NCI-H2081 (cell line): ENCODE measurements at places on chromosomes 5 and 9.

DNA sequence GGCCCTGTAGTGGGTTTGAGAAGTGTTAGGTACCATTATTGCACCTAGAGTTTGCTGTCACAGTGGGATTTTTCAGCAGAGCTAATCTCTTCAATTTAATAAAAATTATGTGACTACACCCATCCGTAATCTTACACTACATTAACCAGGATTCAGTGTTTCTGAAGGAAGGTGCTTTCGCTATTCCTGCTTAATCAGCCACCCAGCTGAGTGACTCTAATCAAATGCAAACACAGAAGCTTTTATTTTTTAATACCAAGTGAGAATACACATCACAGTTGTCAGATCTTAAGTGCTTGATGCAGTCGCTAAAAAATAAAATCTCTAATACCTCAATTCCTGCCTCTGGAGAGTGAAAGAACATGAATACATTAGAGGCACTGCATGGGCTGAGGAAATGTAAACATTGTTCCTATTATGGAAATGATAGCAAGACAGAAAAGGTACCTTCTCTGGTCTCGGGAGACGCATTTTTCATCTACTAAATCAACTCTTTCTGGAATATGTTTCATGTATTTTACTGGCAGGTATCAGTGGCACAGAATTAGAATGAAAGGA lies 125.7 kb downstream of the SEMA6A start:
- DNase-seq = peak; percentile 61

DNA sequence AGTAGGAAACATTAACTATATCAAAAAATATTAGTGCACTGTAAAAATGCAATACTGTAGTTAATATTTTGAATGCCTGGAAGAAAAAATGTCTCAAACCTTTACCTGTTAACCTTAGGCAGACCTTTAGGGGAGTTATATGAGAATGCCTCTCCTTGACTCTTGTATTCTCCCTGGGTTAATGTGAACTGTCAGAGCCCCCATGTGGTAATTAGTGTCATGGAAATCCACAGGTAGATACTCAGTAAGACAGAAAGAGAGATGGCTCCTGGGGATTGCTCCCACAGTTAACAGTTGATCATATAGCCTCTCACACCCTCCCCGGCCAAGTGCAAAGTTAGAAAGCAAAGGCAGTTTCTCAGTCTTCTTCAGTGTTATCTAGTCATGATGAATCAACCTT lies 742.8 kb downstream of the NR2F1-AS1 start:
- DNase-seq = no peak

DNA sequence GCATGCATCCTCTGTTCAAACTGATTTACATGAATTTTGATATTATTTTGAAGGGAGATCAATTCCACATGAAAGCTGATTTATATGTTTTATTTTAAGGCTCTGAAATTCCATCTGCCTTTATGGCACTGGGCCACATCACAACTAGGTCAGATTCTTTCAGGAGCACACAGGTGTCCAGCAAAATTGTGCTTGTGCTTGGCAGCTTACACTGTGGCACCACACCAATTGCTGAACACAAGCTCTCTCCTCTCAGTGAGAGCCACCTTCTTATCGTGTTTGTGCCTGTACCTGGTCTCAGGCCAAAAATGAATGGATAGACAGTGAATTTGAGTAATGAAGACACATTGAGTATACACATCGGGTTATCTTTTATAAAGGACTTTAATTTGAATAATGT lies 200.4 kb downstream of the CDH10 start:
- DNase-seq = peak; percentile 43

GRCh38 chr9:78234810-78235209 lies 1.1 kb upstream of the CEP78 start:
- DNase-seq = no peak

DNA sequence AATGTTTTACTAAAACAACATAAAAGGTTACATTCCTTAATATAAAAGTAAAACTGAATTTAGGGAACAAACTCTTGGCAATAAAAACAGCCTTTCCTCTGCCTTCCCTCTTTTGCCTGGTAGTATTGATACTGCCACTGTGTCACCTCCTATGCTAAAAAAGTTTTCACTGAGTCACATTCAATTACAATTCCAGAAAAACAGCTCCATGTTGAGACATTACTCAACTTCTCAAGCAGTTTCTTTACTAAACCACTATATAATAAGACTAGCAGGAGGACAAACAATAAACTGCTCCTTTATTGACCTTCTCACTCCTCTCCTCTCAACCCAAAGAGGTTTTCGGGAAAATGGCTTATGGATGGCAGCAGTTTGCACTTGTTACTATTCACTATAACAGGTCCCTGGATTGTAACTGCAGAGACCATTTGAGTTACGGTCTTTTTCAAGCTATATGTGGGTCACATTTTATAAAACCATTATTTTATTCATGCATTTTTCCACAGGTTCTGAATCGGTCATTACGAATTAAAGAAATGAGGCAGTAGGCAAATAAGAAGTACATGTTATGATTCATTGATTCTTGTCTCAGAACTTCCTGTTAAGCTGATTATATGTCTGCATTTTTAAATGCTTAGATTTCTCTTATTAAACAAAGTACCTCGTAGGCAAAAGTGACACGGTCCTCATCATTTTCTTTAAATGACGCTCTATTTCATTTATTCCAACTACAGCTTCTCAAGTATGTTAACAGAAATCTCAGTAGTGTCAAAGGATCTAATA lies 2.1 kb downstream of the ZDHHC21 start:
- DNase-seq = peak; percentile 18

- no peak for DNase-seq
These were observed 2.8 kb upstream of the RICTOR start for GRCh38 chr5:39076757-39077728.

DNA sequence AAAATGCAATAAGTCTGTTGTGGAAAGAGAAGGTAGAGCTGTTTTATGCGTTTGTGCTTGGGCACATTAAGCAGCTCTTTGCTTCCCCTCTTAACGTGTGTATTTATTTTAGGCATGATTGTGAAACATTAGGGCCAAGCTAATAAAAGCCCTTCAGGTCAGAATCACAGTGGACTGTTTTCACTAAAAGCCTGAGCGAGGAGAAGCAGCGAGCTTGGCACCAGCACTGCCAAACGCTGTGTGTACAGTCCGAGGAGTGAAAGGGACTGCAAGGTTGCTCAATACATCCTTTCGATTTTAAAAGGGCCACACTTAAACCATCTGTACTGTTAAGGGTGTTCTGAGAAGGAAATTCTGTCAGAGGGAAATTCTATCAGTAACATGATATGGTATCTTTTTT lies 107.2 kb upstream of the CKMT2 start:
- DNase-seq = peak; percentile 0

DNA sequence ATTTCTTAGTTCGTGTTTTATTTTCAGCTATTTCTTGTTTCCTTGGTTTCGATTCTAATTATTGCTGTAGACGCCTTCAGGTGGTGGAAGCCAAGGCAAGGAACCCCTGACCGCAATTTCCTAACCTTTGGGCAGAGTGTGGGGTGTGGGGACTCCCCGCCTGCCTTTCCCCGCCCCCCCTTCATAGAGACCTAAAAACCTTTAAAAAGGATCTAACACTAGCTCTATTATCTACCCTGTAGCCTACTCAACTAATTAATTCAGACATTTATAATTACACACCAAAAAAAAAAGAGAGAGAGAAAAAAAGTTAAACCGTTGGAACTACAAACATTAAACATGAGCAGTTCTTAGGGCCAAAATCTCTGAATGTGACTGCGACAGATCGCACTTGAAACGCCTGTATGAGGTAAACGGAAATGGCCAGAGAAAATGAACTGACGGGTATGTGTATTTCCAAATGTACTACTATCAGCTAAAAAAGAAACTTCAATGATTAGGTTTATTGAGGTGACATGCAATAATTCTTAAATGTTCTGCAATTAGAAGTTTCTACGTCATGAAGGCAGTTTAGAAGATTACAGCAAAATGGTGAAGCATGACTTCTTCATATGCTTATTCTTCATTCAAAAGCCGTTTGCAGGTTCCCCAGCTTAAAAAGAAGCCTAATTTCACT lies 19.0 kb upstream of the FER start:
- no peak for DNase-seq

GRCh38 chr9:88462191-88462590 lies 72.8 kb upstream of the NXNL2 start:
- DNase-seq = no peak

DNA sequence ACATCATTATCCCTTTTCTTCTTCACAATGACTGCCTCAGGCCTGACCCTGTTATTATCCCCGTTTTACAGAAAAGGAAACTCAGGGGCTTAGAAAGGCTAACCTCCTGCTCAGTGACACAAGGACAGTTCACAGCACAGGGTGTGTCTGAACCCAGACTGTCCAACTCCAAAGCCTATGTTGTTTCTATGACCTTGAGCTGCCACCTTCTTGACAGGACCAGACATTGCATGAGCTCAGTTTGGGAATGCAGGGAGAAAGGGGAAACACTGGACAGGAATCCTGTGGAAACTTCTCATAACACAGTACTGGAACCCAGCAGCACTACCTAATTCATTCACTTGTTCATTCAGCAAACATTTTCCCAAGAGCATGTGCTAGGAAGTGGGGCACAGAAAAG lies 472.8 kb downstream of the CDK5RAP2 start:
- no peak for DNase-seq

GRCh38 chr9:16356196-16356765 lies 514.2 kb downstream of the BNC2 start:
- no peak for DNase-seq

DNA sequence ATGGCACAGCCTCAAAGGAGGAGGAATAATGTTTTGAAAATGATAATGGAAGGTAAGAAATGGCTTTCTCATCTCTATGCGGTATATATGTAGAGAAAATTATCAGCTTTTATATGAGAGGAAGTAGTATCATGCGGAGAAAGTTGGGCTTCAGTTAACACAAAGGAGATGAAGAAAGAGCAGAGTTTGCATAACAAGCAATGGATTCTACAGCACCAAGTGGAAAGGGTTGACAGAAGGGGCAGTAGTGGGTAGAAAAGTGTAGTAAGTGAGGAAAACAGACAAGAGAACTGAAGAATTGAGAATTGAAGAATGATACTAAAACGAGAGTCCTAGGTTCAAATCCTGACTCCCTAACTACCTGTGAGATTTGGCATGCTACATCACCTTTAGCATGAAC lies 51.0 kb downstream of the GNG10 start:
- no peak for DNase-seq

DNA sequence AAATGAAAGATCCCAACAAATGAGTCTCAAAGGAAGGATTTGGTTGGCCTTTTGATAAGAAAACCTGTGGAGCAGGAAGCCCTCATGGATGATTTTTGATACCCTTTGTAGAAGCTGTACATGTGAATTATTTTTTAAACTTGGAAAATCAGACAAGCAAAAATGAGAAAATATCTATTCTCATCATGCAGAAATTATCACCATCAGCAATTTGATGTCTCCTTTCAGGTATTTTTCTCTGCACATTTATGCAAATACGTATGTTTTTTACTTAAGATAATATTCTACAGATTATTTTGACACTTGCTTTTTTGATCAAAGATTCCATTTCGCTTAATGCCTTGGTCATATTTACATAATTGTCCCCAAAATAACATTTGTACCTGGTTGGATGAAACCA lies 7.2 kb downstream of the BTNL9 start:
- DNase-seq = no peak

GRCh38 chr5:153558957-153559356 lies 68.5 kb downstream of the GRIA1 start:
- DNase-seq = no peak

DNA sequence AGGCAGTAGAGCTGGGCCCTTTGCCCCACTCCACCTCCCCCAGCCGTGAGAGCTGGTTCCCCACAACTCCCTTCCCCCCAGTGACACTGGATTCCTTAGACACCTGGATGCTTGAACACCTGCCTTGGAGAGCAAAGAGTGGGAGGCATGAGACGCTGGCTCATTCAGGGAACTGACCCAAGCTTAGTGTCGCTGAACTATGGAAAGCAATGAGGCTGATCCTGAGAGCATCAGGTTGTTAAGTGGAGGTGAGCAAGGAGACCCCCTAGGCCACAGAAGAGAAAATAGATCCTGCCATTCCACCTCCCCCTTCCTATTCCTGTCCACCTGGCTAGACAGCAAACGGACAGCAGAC lies 2.0 kb downstream of the CCL19 start:
- DNase-seq = no peak

- no peak for DNase-seq
These were observed 478.3 kb upstream of the EDIL3 start for GRCh38 chr5:84863020-84863419.

GRCh38 chr5:56148453-56148971 lies 84.6 kb downstream of the ANKRD55 start:
- no peak for DNase-seq

- DNase-seq = no peak
These were observed 218.8 kb upstream of the MSX2 start for GRCh38 chr5:174505621-174506020.

DNA sequence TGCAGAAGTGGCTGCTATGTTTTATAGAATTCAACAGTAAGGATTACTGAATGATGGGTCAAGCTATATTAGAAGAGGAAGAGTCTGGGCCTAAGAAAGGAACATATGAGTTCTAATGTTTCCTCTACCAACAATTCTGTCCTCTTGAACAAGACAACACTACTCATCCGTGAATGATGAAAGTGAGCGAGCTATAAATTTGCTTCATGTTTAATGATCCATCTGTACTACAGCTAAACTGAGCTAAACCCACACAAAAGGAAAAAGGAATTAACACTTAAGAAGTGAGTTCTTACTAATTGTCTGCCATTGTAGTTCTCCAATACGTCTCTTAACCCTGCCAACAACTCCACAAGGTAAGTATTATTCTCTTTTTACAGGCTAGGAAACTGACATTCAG lies 204.4 kb downstream of the GLIS3 start:
- no peak for DNase-seq

DNA sequence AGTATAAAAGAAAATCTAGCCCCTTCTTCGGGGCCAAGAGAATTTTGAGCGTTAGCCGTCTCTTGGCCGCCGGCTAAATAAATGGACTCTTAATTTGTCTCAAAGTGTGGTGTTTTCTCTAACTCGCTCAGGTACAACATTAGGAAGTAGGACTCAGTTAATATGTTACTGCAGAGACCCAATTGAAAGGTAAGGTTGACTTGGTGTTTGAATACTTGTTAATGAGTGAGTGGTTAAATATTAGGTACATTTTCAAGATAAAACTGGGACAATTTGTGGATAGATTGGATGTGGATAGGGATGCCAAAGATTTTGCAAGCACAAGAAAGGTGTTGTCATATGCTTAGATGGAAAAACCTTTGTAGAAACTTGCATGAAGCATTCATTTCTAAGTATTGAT lies 1177.3 kb upstream of the CDH18 start:
- no peak for DNase-seq

GRCh38 chr9:123773783-123774182 lies 156.1 kb downstream of the DENND1A start:
- no peak for DNase-seq

- no peak for DNase-seq
These were observed 22.5 kb downstream of the ZNF618 start for GRCh38 chr9:113898596-113898995.
